ENCODE measurements at places on chromosomes 4 and X.

GRCh38 chr4:88940506-88940905 lies 116.5 kb downstream of the FAM13A start:
- DNase-seq, result no peak

- no peak for DNase-seq
These were observed 314.2 kb upstream of the PUDP start for GRCh38 chrX:7462110-7462509.

GRCh38 chr4:128757712-128758111 lies 51.8 kb upstream of the JADE1 start:
- DNase-seq, result no peak

DNA sequence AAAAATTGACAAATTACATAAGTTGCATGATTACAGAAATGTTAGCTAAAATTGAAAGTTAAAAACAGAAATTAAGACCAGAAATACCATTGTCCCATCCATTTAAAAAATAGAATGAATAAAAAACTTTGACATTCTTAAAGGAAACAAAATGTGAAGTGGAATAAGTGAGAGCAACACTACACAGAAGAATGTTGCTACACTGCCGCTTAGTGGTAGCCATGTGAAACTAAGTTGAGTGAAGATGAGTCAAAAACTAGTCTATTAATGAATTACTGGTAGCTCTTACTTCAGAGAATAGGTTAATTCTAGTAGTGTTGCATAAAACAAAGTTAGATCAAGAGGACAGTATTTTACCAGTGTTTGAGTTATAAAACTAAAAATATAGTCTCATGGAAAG lies 571.0 kb upstream of the KLHL4 start:
- no peak for DNase-seq

- DNase-seq, result no peak
These were observed 241.1 kb downstream of the AFAP1 start for GRCh38 chr4:7698584-7698983.

Measured in activated T-cell treated with anti-CD3 and anti-CD28 coated beads for 1 hour (primary cell).